ENCODE measurements at places on chromosomes 4 and X. TPM values are rescaled to one million over a fixed set of nuclear protein-coding genes. Genes with fewer than 3 reads are reported as not detected.

MAOB gene
- 47.0 TPM for total RNA-seq

TECRL gene
- total RNA-seq: 0.10 TPM

DNA sequence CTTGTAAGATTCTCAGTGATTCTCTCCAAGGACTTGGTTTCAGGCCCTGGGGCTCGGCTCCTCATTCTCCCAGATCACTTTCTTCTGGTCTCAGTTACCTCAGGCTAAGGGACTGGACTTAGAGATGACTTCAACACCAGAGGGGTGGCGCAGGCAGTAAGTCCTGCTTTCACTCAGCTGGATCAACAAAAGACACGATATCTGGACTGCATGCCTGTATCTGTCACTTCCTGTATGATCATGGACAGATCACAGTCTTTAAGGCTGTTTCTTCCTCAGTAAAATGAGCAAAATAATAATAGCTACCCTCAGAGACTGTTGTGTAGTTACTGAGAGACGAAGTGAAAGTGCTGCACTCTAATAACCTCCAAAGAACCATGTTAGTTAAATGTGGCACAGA is 19.5 kb upstream of the CXCR3 start:
- H3K27ac ChIP-seq: no peak overlapping the region
- H3K4me3 ChIP-seq: no peak overlapping the region
- H3K27me3 ChIP-seq: no peaks in the 10 kb centered on the region

- H3K36me3 ChIP-seq: no peaks in the 10 kb centered on the region
- H3K4me1 ChIP-seq: no peaks in the 10 kb centered on the region
- no peaks in the 10 kb centered on the region for H3K27me3 ChIP-seq
- no peak overlapping the region for H3K27ac ChIP-seq
These were observed 29.6 kb downstream of the CLCN4 start for GRCh38 chrX:10186355-10186754.

GRCh38 chrX:110242371-110242770 is 75.5 kb downstream of the AMMECR1 start:
- no peak for DNase-seq
- no peaks in the 10 kb centered on the region for H3K4me1 ChIP-seq
- H3K27ac ChIP-seq: no peak overlapping the region

DNA sequence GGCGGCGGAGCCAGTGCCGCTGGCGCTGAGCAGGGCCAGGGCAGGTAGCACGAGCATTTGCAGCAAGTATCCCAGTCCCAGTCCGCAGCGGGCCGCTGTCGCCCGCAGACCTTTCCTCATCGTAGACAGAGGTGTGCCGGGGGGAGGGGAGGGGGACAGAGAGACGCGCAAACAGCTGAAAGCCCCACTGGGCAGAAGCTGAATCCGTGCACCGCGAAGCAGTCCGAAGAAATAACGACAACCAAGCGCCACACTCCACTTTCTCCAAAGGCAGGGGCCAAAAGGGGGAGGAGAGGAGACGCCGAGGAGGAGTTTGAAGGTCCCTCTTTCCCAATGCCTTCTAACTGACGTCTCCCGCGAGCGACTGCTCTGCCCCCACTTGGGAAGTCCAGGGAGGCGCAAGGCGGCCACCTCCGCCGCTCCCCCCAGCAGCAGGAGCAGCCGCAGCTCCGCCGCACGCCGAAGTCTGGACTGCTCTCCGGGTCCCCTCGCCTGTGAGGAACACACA is at the start of gene UNC5C:
TSS of gene UNC5C (minus strand) at position 236 of the 508 bp plus-strand sequence.
- peak; percentile 83 for DNase-seq
- H3K27ac ChIP-seq: peak within 1 kb of the TSS; percentile 78
- H3K4me1 ChIP-seq: no peaks in the 10 kb centered on the region
- H3K4me3 ChIP-seq: peak within 1 kb of the TSS; percentile 40
- H3K36me3 ChIP-seq: no peaks in the 10 kb centered on the region
- peaks cover 57% of the 10 kb centered on the region for H3K27me3 ChIP-seq

PPEF1 gene
- 0.36 TPM for total RNA-seq

DNA sequence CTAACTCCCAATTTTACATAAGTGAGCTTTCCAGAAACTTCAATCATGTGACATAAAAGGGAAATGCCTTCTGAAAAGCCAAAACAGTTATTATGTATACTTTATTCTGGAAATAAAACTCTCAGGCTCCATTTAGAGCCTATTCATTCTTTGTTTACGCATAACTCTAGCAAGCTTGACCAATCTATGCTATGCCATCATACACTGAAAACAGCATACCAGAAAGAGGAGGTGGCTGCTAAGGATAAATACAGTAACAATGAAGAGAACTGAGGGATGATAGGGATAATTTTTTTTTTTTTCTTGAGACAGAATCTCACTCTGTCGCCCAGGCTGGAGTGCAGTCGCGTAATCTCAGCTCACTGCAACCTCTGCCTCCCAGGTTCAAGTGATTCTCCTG is 24.4 kb downstream of the CDKL2 start:
- DNase-seq: no peak
- H3K4me1 ChIP-seq: no peaks in the 10 kb centered on the region
- no peak overlapping the region for H3K27ac ChIP-seq

- H3K4me1 ChIP-seq: no peaks in the 10 kb centered on the region
- H3K27ac ChIP-seq: no peak overlapping the region
- no peak for DNase-seq
- no peaks in the 10 kb centered on the region for H3K27me3 ChIP-seq
These were observed 8.5 kb downstream of the PLAC1 start for GRCh38 chrX:134649770-134650169.

DNA sequence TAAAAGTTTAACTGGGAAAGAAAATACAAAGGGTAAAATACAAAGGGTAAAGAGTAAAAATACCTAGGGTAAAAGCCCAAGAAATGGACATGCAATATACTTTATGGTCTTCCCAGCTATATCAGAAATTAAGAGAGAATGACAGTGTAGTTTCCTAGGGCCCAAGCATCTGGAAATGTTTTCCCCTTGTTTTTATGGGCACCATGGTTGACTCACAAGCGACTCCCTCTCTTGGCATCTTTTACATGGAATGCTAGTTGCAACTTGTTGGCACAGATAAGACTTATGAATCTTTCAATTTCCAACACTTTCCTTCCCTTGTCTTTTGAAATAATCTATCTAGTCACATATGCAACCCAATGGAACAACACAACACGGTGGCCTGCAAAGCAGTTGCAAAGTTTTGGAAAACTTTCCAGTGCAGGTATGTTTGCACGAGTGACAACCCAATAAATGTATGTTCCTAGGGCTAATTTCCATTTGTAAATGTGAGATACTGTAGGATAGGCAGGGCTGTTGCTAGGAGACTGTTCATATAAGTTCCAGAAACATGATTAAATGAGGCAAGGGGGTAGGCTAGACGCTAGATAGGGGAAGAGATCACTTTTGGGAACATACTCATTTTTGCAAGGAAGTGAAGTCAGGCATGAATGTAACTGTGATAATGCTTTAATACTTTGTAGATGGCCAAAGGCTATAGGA is 36.4 kb upstream of the CWH43 start:
- no peak overlapping the region for H3K4me3 ChIP-seq
- no peaks in the 10 kb centered on the region for H3K4me1 ChIP-seq
- no peak for DNase-seq
- H3K36me3 ChIP-seq: no peaks in the 10 kb centered on the region

DNA sequence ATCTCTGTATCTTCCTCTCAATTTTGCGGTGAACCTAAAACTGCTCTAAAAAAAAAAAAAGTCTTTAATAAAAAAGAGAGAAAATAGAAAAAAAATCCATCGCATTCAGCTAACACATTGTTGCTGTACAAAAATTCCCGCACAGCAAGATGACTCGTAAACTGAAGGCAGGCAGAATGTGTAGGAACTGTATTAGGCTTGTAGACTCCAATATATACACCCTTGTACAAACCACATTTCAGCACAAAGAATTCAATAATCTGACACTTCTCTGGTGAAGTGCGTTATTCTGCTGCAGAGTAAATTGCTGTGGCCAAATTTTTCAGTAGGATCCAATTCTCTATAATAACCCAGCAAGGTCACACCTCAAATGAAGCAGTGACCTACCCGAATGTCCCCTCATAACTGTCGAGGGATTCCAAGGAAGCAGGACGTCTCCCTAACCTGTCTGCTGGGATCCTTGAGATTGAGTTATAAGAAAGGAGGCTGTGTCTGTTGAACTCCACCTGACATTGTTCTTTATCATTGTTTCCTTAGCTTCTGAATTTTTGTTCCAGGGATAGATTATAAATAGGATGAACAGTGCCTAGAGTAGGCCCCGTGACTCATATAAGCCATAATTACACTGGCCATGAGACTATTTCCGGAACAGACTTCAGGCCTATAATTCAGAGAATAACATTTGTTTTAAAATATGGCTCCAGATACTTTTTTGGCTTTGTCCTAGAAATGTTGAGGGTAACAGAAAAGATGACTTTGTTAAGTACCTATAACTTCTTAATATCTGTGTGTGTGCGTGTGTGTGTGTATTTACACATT is 348.3 kb downstream of the PCDH7 start:
- no peaks in the 10 kb centered on the region for H3K27me3 ChIP-seq
- H3K4me3 ChIP-seq: no peak overlapping the region
- H3K36me3 ChIP-seq: no peaks in the 10 kb centered on the region
- DNase-seq: no peak
- H3K27ac ChIP-seq: no peak overlapping the region

ATP10D gene
- 14.6 TPM for total RNA-seq

- no peaks in the 10 kb centered on the region for H3K36me3 ChIP-seq
- H3K27me3 ChIP-seq: no peaks in the 10 kb centered on the region
- DNase-seq: peak; percentile 91
These were observed 8.8 kb upstream of the MGST2 start for GRCh38 chr4:139656614-139657486.

DNA sequence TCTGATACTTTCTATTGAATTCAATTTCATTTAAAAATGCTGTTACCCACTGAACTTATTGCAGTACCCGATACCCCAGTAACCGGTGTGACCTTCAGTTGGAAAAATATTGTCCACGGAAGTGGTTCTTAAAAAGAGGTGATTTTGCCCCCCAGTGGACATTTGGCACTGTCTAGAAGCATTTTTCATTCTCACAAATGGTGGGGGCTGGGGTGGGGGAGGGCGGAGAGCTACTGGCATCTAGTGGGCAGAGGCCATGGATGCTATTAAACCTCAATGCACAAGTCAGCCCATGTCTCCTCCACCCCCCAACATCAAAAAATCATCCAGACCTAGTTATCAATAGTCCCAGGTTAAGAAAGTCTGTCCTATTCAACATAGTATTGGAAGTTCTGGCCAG is 19.6 kb upstream of the CHM start:
- no peaks in the 10 kb centered on the region for H3K4me1 ChIP-seq
- H3K4me3 ChIP-seq: no peak overlapping the region
- H3K27me3 ChIP-seq: no peaks in the 10 kb centered on the region
- DNase-seq: no peak
- H3K36me3 ChIP-seq: no peaks in the 10 kb centered on the region

GRCh38 chr4:2220016-2220630 is 21.8 kb downstream of the HAUS3 start:
- H3K4me1 ChIP-seq: no peaks in the 10 kb centered on the region
- DNase-seq: peak; percentile 88
- H3K36me3 ChIP-seq: no peaks in the 10 kb centered on the region
- H3K27ac ChIP-seq: no peak overlapping the region
- H3K4me3 ChIP-seq: no peak overlapping the region
- no peaks in the 10 kb centered on the region for H3K27me3 ChIP-seq

DNA sequence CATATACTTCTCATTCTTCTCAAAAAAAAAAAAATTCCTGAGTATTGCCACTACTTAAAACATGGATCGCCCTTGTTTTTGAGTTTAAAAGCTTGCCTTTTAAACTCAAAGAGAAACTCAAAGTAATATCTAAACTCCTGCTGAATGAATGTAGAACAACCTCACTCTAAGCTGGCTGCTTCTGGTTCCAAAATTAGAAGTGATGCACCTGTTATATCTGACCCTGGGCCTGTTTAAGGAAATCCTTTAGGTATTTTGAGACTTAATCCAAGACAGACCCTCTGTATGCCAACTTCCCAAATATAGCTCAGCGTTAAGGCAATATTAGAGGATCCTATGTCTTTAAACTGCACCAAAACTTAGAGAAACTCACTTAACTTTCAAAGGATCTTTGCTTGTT is 1.8 kb upstream of the OTUD4 start:
- H3K4me1 ChIP-seq: peaks cover 11% of the 10 kb centered on the region
- no peak overlapping the region for H3K27ac ChIP-seq
- H3K36me3 ChIP-seq: no peaks in the 10 kb centered on the region
- H3K27me3 ChIP-seq: no peaks in the 10 kb centered on the region
- no peak overlapping the region for H3K4me3 ChIP-seq
- no peak for DNase-seq

GRCh38 chr4:68162196-68162595 is 32.5 kb upstream of the TMPRSS11F start:
- H3K36me3 ChIP-seq: no peaks in the 10 kb centered on the region
- no peak overlapping the region for H3K4me3 ChIP-seq
- no peak for DNase-seq
- H3K4me1 ChIP-seq: no peaks in the 10 kb centered on the region
- H3K27me3 ChIP-seq: no peaks in the 10 kb centered on the region

IL21 gene
- total RNA-seq: not detected

SFRP2 gene
- total RNA-seq: 15.0 TPM

DNA sequence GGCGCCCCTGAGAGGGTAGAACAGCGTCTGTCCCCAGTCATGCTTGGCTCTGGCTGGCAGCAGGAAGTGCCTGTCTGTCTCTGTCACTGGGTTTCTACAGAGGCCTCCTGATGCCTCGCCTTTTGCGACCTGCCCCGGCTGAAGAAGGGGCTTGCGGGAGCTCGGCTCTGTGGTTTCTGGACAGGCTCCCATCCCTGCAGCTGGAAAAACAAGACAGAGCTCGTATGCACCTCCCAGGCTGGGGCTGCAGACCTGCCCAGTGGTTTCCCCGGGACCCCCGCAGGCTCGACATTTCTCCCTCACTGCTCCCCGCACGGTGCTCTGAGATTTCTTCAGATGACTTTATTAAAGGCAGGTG is 57.0 kb upstream of the SORCS2 start:
- no peaks in the 10 kb centered on the region for H3K36me3 ChIP-seq
- DNase-seq: no peak
- H3K27ac ChIP-seq: no peak overlapping the region
- no peak overlapping the region for H3K4me3 ChIP-seq
- peaks cover 14% of the 10 kb centered on the region for H3K4me1 ChIP-seq
- H3K27me3 ChIP-seq: no peaks in the 10 kb centered on the region

SSX2B gene
- total RNA-seq: not detected

DNA sequence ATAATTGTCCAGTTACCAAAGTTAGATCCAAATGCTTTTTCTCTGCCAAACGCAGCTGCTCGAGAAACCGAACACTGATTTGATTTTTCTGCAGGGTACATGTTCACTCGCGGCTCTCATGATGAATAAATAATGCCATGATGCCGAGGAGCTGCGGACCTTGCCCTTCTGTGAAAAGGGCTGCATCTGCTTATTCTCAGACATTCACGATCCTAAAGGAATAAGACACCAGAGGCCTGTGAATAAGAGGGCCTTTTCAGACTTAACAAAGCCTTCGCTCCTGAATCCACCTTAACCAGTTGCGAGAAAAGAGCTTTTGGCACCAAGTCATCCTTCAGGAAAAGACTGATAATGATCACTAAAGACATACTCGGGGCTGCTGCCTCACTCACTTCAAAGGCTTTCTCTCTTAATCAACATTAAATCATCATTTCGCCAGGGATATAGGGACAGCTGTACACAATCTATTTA is 147.5 kb downstream of the FBXO8 start:
- H3K36me3 ChIP-seq: no peaks in the 10 kb centered on the region
- DNase-seq: peak; percentile 19
- H3K27me3 ChIP-seq: no peaks in the 10 kb centered on the region
- H3K4me1 ChIP-seq: no peaks in the 10 kb centered on the region
- peak overlapping the region; percentile 41 for H3K27ac ChIP-seq
- H3K4me3 ChIP-seq: no peak overlapping the region

Data from hepatocyte (in vitro differentiated cells).